SIG-M5 (cell line): ENCODE measurements at places on chromosomes 2 and 18.

- no peak for DNase-seq
Observed at GRCh38 chr2:105283532-105283931, 42.0 kb downstream of the GPR45 start.

DNA sequence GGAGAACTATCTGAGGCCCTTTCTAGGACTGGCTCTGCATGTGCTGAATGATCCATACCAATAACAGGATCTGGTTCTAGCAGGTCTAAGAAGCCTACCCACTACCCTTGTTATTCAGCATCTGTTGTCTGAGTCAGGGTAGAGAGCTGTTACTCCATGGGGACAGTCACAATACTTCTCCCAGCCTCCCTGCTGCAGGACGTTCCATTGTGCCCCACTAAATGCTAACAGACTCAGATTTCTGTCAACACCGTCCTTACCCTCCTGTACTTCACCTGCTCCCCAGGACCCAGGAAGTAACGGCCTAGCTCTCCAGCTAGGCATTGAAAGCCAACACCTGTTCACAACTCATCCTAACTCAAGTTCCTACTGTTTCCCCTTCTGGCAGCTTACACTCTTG lies 719.7 kb upstream of the ID2 start:
- DNase-seq = no peak

GRCh38 chr2:119417908-119418307 lies 13.7 kb upstream of the TMEM37 start:
- no peak for DNase-seq

DNA sequence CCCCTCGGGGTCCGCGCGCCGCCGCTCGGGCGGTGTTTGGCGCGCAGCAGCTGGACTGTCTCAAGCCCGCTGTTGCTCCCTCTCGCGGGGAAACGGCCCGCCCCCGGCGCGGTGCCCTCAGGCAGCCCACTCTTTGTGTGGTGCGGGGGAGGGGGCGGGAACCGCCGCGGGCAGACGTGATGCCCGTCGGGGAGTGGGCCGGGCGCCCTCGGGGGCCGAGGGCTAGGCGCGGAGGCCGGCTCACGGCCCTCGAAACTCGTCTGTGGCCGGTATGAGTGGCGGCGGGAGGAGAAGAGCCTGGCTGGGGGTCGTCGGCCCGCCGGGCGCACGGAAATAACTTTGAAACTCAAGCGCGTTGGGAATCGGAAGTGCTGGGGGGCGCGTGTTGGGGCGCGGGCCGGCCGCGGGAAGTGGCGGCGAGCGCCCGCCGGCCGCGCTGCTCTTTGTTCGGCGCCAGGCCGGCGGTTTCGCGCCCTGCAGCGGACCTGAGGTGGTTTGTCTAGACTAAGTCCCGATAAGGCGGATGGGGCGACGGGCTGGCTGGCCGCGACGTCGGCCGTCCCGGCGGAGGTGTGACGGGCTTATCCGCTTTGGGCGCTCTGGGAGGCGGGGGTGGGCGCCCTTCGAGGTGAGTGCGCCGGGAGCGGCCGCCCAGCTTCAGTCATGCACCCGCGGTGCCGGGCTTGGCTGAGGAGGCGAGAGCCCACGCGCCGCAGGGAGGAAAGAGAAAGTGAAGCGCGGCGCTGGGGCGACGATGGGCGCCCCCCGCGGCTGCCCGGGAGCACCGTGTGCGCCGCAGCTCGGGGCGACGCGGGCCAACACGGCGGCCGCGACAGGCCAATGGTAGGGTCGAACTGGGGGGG lies 679 bp downstream of the PTMA start:
- no peak for DNase-seq

- no peak for DNase-seq
Observed at GRCh38 chr2:85763132-85763531, 9.3 kb downstream of the ATOH8 start.

DNA sequence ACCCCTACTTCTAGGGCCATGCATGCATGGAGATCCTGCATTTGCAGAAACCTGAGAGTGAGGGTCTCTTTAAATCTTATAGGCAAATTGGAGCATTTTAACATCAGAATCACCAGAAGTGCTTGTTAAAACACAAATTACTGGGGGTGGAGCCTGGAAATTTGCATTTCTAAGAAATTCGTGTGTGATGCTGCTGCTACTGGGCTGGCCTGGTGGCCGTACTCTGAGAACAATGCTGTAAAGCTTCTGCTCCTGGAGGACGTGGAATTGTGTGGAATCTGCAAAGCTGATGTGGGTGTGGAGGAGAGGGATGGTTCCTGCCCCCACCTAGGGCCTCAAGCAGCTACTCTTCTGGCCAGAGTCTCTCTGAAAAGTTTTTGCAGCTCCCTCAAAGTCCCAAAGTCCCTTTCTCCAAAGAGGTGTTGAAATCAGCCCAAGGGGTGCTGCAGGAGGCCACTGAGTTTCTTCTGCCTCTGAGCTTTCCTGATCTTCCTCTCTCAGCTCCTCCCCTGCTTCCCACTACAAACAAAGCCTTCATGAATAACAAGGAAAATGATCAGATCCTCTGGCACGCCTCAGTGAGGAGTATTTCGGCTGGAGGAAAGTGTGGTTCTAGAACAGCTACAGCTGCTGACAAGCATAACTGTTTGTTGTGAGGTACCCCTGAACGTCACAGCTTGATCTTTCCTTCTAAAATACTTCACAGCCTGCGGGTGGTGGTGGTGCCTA lies 508.3 kb downstream of the CNTNAP5 start:
- no peak for DNase-seq

- no peak for DNase-seq
Observed at GRCh38 chr2:43266711-43267111, 40.3 kb upstream of the ZFP36L2 start.

GRCh38 chr2:45962177-45962921 lies 310.9 kb downstream of the PRKCE start:
- DNase-seq = no peak

DNA sequence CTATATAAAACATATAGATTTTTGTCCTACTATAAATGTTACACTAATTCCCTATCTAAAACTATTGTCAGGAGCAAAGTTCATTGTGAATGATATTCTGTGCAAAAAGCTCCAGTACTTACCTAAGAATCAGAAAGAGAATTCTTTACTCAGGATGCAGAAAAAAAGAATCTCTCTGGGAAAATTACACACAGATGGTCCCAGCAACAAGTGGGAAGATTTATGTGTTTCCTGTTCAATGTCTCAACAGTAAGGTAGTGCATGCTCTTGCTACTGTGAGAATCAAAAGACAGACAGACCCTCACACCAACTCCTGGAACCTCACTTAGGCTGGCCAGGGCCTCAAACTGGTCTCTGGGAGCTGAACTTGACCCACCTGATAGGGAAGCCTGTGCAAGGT lies 11.2 kb upstream of the NAPG start:
- no peak for DNase-seq

DNA sequence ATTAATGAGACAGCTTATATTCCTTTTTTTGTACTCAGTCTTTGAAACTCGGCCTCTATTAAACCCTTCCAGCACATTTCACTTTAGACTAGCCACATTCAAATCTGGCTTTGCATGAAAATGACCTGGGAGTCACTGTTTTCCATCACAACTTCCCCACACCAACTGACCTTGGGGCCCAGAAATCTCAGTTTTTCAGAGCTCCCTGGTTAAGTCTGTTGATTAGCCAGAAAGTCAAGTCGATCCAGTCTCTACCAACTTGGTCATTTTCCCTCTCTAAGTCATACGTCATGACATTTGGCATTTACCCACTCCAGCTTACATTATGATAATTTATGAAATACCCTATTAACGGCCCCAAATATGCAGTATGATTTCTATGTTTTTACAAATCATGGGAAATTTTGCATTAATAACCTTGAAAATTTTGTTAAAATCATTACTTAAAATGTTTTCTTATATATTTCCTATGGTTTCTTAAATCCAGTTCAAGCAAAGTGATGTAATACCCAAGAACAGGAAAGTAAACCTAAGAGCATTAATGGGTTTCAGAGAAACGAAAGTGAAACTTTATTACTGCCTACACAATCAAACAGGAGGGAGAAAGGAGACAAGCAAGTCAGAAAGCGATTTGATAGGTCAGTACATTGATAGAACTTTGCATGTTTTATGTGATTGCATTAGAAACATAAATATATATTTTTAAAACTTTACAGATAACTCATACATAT lies 77.1 kb downstream of the SPATS2L start:
- no peak for DNase-seq

DNA sequence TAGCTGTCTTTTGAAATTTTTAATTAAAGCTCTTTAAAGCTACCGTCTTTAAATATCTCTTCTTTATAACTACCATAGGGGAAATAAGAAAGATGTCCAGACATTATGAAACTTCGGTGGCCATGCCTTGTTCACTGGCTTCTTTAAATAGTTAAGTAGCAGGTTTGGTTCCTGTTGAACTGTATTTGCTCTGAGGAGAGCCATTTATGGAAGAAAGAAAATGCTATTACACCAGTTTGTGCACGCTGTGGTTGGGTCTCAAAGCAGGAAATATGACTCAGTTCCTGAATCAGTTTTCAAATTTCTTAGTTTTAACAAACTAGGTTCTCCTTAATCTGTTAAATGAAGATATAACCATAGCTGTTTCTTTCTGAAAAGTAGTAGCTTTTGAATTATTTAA lies 12.2 kb downstream of the ARPC2 start:
- peak; percentile 88 for DNase-seq

GRCh38 chr2:159545085-159545484 lies 71.3 kb downstream of the BAZ2B start:
- DNase-seq = no peak

GRCh38 chr2:145800151-145801091 lies 1280.5 kb upstream of the ZEB2 start:
- no peak for DNase-seq

- no peak for DNase-seq
Observed at GRCh38 chr18:51523671-51524070, 326.2 kb upstream of the MEX3C start.

GRCh38 chr2:172710584-172711047 lies 25.0 kb upstream of the RAPGEF4 start:
- no peak for DNase-seq

DNA sequence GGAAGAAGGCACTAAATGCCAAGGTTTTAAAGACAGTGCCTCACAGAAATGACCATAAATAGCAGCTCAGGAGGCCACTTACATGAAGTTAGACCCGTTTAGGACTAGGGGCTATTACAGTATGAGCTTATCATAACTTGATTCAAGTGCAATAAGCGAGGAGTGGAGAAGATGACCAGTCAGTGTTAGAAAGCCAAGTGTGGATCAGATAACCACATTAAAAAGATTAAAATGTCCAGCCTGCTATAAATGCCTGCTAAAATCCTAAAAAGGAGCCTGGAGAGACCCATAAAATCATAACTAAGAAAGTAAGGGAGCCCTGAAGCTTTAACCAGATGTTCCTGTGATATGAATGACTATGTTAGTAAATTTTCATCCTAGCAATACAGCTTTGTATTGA lies 117.5 kb upstream of the ZNF521 start:
- no peak for DNase-seq

- DNase-seq = no peak
Observed at GRCh38 chr2:192969055-192969454, 774.3 kb upstream of the TMEFF2 start.

GRCh38 chr2:207896525-207897285 lies 127.0 kb upstream of the FZD5 start:
- DNase-seq = no peak

GRCh38 chr18:79410731-79411613 lies 15.2 kb downstream of the NFATC1 start:
- no peak for DNase-seq

DNA sequence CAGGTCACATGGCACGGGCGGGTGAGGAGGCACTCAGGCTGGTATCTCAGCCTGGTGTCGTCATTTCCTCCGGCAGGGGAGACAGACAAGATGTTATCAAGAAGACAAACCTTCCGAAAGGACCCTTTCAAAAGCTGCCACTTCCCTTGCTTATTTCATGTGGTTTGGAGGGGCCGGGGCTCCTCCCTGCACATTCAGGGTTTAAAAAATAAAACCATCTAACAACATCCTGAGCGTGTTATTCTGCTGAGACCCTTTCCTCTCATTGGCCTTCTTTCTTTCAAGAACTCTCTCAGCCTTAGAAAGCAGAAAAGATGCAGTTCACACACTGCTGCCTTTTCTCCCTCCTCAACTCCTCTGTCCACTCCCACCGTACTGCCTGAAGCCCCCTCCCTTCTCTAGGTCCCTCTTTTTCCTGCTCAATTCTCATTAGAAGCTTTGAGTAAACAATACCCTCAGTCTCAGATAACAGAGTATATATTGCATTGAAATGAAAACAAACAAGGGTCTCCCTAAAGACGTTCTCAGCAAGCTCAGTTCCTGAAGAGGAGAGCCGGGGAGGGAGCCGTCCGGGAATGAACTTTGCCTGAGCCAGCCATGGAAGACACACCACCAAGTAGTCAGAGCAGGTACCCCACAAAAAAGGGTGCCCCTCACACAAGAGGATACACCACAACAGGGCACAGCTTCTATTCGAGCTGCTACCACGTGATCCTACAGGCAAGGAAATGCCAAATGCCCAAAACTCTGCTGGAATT lies 9.7 kb downstream of the SMAD7 start:
- DNase-seq = no peak

DNA sequence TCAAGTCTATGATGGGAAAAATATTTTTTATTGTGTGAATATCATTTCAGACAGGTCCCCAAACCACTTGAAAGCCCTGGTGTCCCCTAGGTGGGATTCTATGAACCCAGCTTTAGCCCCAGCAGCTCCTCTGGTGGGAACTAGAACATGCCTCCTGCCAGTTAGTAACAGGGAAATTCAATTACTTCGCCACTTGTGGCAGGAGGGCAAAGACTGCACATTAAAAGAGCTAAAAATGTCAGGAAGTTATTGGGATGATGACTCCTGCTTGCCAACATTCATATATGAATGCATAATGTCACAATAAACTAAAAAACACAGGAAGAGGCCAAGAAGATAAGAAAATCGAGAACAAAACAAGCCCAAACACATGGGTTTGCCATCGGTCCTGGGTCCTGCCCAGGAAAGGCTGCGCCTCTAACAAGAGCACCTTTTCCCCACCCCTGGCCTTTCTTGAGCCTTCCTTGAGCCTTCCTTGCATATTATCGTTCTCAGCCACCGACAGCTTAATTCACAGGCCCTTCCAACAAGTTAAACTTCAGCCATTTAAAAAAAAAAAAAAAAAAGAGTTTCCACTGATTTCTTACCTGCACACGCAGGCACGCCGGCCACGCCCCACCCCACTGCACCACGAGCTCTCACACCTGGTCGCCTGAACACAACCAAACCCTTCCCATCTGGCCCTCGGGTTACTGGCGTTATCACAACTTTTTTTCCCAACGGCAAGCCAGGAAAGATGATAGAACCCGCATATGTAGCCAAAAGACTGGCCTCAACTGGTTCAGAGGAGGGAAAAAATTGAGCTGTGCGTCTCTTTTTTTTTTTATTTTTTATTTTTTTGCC lies 23.4 kb downstream of the BCL11A start:
- DNase-seq = no peak

GRCh38 chr2:11024259-11024645 lies 112.5 kb downstream of the KCNF1 start:
- DNase-seq = no peak

DNA sequence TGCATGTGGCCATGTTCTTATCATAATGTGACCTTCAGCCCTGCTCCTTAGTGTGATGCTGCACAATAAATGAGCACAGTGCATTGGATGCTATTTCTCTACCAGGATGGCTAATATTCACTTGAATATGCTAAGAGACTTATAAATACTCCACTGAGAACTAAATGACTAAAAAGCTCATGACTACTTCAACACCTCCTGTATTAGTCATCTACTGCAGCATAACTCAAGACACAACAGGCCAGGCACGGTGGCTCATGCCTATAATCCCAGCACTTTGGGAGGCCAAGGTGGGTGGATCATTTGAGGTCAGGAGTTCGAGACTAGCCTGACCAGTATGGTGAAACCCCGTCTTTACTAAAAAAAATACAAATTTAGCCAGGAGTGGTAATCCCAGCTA lies 213.4 kb downstream of the RND3 start:
- no peak for DNase-seq

- DNase-seq = no peak
Observed at GRCh38 chr2:6787376-6787775, 78.3 kb downstream of the CMPK2 start.
